Stimulated activated CD4-positive, alpha-beta T cell treated with anti-CD3 and anti-CD28 coated beads, Interleukin-1b, Interleukin-23, amount 100 ng/mL, for 1 hour (primary cell): ENCODE measurements at places on chromosomes 5 and 9.

- DNase-seq: no peak
These were observed 26.5 kb downstream of the UBE2R2 start for GRCh38 chr9:33843312-33843961.

DNA sequence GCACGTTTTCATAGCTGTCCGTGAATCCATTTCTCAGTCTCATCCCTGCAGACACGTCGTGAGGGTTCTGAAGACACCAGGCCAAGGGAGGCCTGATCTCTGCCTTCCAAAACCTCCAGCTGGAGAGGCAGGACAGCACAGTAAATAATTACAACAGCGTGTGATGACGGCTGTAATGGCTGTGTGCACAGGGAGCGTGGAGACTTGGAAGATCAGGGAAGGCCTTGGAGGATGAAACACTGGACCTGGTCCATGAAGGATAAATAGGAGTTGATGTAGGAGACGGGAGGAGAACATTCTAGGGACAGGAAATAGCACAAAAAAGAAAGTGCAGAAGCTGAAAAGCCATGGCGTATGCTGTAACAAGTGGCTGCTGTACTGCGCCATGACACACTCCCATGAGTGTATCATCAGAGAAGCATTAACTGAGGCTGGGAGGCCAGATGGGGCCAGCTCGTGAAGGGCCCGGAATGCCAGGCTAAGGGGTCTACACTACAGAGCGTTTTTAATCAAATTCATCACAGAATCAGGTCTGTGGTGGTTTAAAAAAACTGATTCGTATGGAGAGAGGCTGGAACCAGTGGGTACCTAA is 97.2 kb downstream of the CRB2 start:
- DNase-seq: no peak

- no peak for DNase-seq
These were observed 261.4 kb upstream of the KLF4 start for GRCh38 chr9:107750741-107751566.

DNA sequence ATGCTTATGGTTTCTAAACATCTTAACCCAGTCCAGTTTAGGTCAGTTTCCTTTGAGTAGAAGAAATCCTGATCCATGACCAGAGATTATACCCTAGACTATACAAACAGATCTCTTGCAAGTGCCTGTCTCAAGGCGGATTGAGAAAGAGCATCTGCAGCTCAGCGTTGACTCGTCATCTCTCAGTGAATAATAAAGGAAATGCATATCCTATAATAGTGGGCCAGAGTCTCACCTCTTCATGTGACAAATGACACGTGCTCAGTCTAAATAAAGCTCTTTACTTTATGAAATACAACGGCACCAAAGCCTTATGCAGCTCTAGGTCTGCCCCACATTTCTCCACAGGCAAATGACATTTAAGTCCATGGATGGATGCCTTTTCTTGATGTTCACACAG is 179.4 kb upstream of the NR3C1 start:
- DNase-seq: no peak

- no peak for DNase-seq
These were observed 54.5 kb downstream of the MACIR start for GRCh38 chr5:103313056-103313455.

- no peak for DNase-seq
These were observed 25.2 kb upstream of the BARHL1 start for GRCh38 chr9:132557159-132557558.

- DNase-seq: no peak
These were observed 59.1 kb downstream of the PSMB7 start for GRCh38 chr9:124355941-124356744.

GRCh38 chr5:59099270-59099994 is 516.6 kb downstream of the RAB3C start:
- DNase-seq: no peak

DNA sequence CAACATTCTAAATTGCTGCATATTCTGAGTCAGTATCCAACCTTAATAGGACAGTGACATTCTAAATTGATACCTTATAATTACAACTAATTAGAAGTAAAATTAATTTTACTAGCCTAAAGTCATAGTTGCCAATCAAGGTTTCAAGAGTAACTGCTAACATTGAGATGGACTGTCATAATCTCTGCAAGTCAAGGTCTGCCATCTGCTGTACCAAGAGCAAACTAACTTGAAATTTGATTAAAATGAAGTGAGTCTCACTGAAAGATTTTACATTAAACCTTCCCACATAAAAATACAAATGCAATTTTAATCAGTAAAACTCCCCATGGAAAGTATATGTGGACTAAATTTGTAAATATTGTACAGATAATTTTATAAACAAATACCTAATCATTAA is 235.3 kb downstream of the PRDM9 start:
- DNase-seq: no peak

DNA sequence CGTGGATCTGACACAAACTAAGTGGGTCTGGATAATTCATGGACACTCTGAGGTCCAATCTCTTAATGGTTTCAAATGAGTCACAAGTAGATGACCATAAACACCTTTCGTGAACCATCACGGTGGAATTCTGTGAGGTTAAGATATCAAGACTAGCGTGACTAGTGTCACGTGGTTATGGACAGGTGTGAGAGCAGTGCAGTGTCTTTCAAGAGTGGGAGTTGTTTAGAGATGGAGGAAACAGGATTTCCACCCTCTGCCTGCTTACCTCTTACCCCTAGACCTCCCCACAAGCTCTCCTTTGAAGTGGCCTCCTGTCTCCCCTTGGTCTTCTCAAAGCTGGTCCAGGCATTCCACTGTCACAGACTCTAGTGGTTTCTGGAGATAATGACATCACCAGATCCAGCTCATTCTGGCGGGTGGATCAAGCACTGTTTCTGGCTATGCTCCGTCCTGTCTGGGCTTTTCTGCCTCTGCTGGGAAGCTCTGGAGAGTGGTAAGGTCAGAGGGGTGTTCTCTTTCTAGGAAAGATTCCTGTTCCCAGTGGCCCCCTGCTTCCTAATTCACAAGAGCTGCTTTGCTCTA is 20.0 kb upstream of the ZNF782 start:
- no peak for DNase-seq

DNA sequence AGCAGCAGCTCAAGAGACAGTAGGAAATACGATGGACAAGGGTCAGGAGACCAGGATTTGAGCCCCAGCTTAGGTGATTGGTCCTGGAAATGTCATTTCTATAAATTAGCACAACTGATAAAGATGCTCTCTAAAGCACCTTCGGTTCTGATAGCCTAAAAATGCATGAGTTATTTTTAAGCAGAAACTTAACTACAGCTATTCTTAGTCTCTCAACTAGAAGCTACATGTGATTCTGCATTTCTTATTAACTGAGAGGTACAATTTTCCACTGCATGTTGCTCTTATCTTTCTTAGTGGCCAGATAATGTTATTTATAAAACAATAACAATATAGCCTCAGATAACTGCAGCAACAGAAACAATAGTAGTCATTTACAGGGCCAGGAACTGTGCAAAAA is 136.4 kb downstream of the GRIA1 start:
- DNase-seq: no peak

DNA sequence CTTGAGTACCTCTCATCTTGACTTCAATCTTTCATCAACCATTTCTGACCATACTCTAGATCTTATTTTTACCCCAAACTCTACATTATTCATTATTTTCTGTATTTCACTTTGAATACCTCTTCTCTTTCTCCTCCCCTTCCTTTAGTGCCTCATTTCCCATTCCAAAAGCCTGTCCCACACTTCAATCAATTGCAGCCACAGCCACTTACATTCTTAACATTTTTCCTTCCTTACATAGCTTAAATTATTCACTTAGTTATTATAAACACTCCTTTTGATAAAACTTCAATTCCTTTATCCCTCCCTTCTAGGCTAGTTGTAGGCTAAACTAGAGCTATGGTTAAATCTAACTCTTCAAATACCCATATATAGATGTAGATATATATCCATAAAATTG is 344.0 kb downstream of the PRR16 start:
- DNase-seq: no peak

DNA sequence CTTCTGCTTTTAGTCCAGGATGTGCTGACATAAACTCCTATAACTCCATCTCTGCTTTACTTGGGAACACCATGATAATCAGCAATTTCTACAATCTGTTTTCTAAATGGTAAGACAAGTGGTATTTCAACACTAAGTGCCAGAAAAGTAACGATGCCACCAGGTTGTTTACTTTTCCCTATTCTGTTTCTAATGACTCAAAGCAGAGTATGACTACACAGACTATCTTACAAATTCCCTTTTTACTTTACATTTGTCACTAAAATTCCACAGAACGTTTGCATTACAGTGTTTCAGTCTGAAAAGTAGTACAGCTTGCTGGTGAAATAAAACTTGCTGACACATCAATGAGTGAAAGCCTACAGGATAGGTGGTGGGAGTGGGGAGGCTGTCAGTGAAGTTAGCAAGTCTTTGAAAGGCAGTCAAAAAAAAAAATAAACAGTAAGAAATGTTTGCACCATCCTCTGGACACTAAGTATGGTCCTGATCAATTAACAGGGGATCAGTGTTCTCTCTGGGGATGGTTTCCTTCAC is 186.5 kb downstream of the LURAP1L start:
- no peak for DNase-seq

DNA sequence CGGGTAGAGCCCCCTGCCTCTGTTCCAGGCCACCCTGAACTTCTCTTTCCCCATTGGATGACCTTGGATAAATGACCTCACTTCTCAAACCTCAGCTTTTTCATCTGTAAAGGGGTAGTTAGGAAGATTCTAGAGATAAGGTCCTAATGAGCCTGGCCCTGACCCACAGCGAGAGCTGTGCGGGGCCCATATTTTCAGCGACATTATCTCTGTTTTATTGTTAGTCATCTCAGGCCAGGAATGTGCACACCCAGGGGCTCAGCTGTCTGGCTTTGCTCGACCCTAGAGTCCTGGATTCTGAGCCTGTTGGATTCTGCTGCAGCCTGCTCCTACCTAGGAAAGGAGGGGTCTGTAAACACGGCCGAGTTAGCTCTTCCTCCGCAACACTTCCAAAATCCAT is 81.2 kb upstream of the LMX1B start:
- DNase-seq: no peak

GRCh38 chr5:93741136-93741811 is at the start of gene POU5F2:
TSS of gene POU5F2 (minus strand) at chr5:93741600. CDS start at chr5:93741563, 37 bp downstream.
- DNase-seq: no peak

- no peak for DNase-seq
These were observed 237.9 kb downstream of the NSG2 start for GRCh38 chr5:174283211-174284005.

DNA sequence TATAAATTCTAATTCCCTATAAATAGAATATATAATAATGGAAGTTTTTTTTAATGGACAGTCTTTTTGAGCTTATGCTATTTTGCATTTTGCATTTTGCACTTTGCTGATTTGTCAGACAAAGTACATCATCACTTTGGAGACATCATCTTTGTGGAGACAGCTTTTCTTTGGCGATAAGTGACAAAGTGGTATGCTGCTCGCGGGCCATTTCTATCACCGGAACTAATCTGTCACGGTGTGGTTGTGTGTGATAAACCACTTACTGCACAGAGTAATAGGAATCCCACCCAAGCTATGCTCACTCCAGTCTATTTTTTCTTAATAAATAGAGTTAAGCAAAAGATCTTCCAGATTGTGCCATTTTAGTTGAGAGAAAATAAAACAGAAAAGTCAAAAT is 133.1 kb downstream of the MACIR start:
- no peak for DNase-seq

GRCh38 chr9:130988905-130989304 is 20.1 kb upstream of the LAMC3 start:
- no peak for DNase-seq

DNA sequence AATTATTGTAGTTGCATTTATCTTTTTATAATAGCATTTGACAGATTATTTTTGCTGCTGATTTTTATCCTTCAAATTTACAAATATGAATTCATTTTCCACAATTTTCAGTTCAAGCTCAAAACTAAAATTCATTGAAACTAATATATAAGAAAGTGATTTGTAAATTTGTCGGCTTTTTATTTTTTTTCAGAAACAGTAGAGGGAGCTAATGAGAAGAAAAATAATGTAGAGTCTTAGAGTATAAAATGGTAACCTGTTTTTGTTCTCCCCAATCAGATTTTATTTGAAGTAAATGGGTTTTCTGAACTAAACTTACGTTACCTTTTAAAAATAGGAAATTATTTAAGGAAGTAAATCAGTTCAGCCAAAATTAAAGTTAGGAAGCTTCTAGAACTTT is 19.2 kb downstream of the PRRC1 start:
- DNase-seq: no peak
